T-helper 1 cell (primary cell): ENCODE measurements at places on chromosomes 4 and X.

- DNase-seq: peak; percentile 22
These were observed 944 bp downstream of the SNX25 start for GRCh38 chr4:185210102-185210981.

- no peak for DNase-seq
These were observed 8.3 kb upstream of the CCNI start for GRCh38 chr4:77084019-77084639.

- no peak for DNase-seq
These were observed 55.5 kb downstream of the WFS1 start for GRCh38 chr4:6324999-6325787.

DNA sequence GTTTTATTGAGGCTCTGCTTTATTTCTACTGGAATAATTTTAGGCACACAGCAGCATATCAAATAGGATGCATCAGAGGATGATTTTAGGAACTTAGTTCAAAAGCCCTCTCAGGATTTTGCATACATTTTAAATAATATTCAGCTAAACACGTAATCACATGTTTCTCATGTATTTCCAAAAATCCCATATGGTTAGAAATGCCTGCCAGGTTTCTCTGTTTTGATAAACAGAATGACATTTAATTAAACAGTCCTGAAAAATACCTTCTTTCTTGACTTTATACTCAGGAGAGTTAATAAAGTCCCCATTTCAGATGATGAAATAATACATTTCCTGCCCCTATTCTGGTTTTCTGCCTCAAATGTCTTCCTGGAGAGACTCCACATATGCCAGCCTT, 86.5 kb upstream of the AMELX start:
- DNase-seq: no peak

GRCh38 chr4:168919706-168920324, 90.2 kb downstream of the CBR4 start:
- no peak for DNase-seq

DNA sequence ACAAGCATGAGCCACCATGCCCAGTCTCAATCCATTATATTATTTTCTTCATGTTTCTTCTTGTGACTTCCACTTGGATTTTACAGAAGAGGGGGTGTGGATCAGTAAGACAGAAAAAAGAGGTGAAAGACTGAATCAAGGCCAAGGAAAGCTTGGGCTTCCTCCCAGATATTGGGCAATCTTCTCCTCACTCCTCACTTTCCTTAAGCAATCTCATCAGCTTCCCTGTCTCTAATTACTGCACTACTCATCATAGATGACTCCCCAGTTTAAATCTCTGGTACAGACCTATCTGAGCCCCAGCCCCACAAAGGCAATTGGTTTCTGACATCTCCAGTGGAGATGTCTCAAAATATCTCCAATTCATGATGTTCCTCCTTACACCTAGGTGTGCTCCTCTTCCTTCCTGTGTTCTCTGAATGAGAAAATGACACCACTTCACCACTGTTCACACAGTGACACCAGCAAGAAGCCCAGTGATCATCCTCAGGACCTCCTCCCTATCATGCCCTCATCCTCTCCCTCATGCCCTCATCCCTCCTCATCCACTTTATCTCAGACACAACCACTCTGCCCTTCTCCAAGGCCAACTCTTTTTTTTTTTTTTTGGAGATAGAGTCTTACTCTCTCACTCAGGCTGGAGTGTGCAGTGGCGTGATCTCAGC, 44.8 kb upstream of the HERC6 start:
- DNase-seq: no peak

DNA sequence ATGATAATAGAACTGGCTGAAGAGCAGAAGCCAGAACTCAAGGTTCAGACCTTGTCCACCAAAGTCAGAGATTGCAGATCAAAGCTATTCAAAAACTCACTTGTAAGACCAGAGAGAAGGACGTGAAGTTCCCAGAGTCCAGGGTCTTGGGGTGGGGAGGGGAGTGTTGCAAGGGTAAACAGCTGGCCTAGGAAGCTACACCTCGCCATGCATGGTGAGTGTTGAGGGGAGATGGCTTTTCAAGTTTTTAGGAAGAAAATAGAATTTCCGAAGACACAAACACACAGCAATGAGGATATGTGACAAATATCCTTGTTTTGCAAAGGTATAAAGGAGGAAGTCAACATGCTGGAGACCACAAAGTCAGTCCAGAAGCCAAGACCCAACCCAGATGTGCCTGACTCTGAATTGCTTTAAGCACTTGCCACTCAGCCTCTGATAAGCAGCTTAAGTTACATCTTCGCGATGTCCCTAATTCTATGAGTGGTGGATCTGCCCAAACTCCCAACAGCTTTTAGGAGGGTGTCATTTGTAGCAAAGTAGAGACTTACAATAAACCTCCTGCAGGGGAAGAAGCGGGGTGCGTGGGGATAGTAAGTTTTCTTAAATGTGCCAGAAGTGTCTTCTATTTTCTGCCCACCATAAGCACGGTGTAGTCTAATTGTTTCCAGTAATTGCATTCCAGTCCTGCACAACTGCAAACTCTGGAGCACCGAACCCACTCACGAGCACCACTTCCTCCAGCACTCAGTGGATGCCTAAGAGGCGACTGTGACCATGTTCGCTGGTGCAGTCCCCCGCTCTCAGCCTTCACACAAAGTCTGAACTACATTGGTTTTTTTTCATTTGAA, 26.5 kb downstream of the HAND2 start:
- no peak for DNase-seq

DNA sequence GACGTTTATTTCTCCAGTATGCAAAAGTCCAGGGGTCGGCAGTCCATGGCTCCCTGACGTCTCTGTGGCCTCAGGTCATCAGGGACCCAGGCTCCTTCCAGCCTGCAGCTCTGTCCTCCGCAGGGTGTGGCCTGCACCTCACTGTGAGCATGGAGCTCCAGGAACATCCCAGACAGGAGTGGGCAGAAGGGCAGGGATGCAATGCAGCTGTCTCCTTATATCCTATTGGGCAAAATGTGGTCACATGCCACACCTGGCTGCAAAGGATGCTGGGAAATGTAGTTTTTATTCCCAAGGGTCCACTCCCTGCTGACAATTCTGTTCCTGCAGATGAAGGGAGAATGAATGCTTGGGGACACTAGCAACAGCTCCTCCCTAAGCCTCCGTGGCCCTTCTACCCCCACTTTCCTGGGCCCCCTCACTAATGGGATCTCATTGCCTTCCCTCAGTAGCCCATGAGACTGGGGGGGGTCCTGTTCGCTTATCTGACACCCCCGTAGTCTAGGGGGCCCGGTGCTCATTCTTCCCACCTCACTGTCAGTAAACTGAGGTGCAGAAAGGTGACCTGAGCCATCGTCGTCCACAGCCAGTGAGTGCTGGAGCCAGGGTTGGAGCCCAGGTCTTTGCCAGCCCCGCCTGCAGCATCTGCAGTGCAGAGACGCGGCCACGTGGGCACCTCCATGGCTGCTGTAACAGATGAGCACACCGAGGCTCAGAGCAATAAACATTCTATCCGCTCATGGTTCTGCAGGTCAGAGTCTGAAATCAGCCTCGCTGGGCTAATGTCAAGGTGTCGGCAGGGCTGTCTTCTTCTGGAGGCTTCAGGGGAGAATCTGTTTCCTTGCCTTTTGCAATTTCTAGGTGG, 5.9 kb upstream of the GRPEL1 start:
- peak; percentile 30 for DNase-seq

DNA sequence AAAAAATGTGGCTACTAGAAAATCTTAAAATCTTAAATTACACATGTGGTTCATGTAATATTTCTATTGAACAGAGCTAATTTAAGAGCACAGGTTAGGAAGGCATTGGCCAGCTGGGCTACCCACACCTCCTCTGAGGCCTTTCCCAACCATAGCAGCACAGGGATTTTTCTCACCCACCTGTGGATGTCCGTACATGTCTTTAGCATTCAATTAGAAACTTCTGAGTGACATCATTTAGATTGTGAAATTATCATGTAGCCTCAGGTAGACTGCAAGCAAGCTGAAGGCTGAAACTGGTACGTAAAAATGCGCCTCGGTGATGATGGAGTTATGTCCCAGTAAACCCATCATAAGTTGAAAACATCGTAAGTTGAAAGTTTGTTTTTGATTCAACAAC, 31.2 kb downstream of the SCARB2 start:
- no peak for DNase-seq

DNA sequence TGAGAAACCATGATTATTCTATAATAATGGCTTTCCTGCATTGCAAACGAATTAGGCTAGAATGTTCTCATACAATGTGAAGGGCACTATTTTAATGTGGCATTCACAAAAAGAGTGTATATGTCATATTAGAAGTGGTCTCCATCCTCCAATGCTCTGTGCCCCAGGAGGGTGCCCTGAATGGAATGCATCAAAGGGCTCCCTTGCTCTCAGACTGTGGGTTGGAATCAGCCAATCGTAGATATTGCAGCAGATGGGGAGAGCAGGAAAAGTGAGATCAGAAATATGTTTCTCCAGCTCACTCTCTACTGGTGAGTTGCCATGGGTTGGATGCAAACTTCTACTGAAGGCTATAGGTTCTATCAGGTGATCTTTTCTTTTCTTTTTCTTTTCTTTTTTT, 11.9 kb upstream of the NSUN7 start:
- DNase-seq: no peak

DNA sequence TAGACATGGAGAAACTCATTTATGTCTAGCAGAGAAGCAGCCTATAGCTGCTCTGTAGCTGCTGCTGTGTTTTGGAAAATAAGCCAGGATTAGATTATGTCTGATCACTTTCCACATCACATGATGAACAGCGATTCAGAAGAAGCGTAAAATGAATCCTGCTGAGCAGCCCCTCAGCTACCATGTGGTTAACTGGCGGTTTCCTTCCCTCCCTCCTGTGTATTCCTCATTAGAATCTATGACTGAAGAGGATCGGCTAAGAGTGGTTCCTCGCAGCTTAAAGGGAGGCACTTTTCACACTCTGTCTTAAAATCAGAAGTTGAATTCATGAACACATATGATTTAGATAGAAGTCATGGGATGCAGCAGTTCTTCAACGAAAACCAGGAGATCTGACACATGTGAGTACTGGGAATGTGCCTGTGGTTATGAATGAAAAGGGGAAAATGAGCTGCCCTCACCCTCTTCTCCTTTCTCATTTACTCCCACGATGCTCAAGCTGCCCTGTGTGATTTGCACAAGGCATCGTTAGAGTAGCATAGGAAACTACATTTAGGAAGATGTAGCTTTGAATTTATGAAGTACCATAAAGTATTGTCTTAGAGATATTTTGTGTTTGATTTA, at the start of gene PPEF1:
TSS of gene PPEF1 (plus strand) at position 220 of the 624 bp plus-strand sequence. CDS start at position 356, 136 bp downstream.
- no peak for DNase-seq

GRCh38 chrX:123330229-123330942, 146.3 kb downstream of the GRIA3 start:
- DNase-seq: no peak

DNA sequence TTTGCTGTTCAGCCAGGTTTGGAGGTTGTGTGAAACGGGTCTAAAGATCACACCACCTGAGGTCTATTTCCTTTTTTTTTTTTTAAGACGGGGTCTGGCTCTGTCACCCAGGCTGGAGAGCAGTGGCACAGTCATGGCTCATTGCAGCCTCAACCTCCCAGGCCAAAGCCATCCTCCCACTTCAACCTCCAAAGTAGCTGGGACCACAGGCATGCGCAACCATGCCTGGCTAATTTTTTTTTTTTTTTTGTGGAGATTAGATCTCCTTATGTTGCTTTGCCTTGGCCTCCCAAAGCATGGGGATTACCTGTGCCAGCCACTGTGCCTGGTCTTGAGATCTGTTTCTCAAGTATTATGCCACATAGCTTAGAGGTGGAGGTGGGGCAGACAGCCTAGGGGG, 49.2 kb upstream of the ELOVL6 start:
- DNase-seq: no peak

DNA sequence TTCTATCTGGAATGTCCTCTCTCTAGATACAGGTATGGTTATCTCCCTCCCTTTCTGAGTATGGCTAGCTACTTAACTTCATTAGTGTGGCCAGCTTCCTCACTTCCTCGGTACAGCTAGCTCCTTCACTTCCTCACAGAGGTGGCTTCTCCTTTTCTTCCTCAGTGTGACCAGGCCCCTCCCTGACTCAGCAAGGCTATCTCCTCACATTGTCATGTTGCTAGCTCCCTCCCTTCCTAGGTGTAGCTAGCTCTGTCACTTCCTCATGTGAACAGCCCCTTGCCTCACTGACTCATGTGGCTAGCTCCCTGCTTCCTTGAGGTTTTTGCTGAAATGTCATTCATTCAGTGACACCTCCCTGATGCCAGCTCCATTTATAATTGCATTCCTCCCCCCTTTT, 67.3 kb upstream of the DDIT4L start:
- no peak for DNase-seq

DNA sequence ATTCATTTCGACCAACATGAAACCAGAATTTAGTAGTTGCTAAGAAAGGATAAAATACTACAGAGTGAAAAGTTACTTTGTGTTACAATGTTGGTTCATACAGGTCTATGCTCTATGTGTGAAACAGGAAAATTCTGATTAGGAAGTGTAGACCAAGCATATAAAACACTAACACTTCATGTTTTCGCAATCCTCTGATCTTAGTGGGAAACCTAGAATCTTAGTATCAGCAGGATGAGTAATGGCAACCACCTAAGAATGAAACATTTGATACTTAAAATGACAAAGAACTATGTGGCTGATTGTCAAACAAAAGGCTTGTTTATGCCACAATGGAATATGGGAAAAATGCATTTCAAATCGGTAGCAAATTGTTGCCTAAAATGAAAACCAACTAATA, 116.1 kb downstream of the AMMECR1 start:
- DNase-seq: no peak

DNA sequence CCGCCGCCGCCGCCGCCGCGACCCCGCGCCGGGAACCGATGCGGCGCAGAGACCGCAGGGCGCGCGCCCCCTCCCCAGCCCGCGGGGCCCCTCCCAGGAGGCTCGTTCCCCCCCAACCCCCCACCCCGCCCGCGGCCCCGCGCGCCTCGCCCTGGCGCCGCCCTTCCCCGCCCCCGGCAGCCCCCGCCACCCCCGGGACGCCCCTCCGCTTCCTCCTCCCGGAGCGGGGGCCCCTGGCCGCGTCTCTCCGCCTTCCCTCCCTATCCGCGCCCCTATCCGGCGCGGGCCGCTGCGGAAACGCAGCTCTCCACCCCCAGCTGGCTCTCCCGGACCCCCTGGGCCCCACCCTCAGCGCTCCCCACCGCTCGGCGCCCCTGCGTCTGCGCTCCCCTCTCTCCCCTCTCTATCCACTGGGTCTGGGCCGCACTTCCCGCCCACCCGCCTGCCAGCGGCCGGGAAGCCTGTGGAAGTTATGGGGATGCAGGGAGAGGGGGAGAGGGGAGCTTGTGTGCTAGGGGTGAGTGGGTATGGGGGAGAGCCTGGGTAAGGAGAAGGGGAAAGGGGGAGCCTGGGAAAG, at the start of gene TMEM271:
TSS of gene TMEM271 (minus strand) at position 51 of the 577 bp plus-strand sequence. CDS start 233 bp downstream, outside the sequence.
- DNase-seq: no peak

GRCh38 chr4:16598597-16599206, 299.7 kb downstream of the LDB2 start:
- DNase-seq: no peak

DNA sequence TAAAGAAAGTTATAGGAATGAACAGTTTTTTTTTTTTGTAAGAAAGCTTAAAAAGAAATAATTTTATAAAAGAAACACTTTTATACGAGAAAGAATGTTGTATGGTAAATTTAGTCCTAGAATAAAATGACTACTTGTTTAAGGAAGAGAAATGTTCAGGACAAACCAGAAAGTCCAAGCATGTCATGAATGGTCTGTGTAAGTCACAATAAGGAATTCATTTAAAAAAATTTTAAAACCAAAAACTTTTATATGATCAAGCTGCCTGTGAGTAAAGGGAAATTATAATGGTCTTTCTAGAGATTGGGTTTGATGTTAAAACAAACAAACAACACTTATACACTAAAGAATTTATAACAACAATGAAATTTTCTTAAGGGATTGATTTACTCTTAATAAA, 858.9 kb upstream of the PCDH7 start:
- no peak for DNase-seq

- no peak for DNase-seq
These were observed 62.6 kb downstream of the DCLK2 start for GRCh38 chr4:150140774-150141400.

- DNase-seq: no peak
These were observed 8.3 kb upstream of the DLG3 start for GRCh38 chrX:70436343-70436742.
